ENCODE measurements at places on chromosomes 2 and 18.

- DNase-seq: no peak
These were observed 101.0 kb downstream of the HRH4 start for GRCh38 chr18:24561369-24561965.

- DNase-seq: no peak
These were observed 2.1 kb downstream of the MBP start for GRCh38 chr18:77130229-77131099.

GRCh38 chr2:229210641-229211040 lies 60.4 kb downstream of the PID1 start:
- no peak for DNase-seq

- no peak for DNase-seq
These were observed 558 bp upstream of the CEP192 start for GRCh38 chr18:12990641-12990966.

GRCh38 chr18:64202210-64202836 lies 53.4 kb upstream of the LINC00305 start:
- no peak for DNase-seq

DNA sequence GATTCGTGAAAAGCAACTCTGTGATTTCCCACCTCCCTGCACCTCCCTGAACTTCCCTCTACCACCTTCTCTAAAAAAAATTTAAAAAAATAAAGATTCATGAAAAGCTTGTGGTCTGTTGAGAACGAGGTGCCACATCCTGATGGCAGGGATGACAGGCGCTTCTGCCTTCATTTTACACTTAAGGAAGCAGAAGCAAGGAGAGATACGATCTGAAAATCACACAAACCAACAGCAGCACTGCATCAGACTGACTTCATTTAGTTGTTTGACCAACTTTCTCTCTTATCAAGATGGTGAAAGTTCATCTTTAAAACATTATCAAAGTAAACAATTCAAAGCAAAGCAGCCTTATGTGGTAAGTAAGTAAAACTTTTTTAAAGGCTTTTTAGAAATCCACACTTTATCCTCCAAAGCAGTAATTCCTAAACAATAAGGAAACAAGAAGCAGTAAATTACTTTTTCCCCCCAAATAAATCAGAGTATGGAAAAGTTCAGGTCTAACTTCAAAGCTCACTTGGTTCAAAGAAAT lies 15.5 kb downstream of the WDFY1 start:
- no peak for DNase-seq

GRCh38 chr2:133561045-133561852 lies 7.0 kb downstream of the NCKAP5 start:
- no peak for DNase-seq

DNA sequence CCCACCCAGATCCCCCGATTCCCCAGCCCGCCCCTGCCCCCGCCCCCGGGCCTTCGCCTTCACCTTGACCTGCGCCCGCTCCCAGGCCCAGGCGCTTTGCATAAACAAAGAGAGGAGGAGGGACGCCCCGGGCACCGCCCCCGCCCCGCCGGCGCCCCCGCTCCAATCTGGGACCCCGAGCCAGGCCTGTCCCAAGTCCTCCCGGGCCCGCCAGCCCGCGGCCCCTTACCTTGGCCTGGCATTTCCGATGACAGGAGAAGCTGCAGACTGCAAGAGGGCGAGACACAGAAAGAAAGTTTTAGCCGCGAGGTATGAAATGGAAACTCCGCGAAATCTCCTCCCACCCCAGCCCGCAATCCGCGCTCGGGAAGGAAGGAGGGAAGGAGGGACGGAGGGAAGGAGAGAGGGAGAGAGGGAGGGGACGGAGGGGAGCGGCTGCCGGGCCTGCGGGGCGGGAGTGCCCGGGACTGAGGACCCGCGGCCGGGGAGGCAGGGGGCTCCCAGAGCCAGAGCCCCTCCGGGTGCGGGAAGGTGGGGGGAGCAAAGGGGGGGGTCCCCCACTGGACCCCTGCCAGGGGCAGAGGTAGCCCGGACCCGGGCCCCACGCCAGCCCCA lies 24.2 kb downstream of the TNS1 start:
- DNase-seq: peak; percentile 64

GRCh38 chr2:6937582-6937981 lies 20.4 kb downstream of the RNF144A start:
- DNase-seq: no peak

Data from ecto neural progenitor cell (in vitro differentiated cells).